ENCODE measurements at places on chromosomes 16 and 17.

GRCh38 chr16:53792161-53792951, 88.4 kb downstream of the FTO start:
- DNase-seq = no peak

- DNase-seq = peak; percentile 22
Measured at GRCh38 chr17:40348136-40348504, 16.4 kb downstream of the GJD3 start.

- peak; percentile 97 for DNase-seq
Measured at GRCh38 chr16:89686520-89687091, at the start of gene CDK10. Gene CDK10 (plus strand): TSS chr16:89686689. CDS start chr16:89686711, 22 bp downstream.

DNA sequence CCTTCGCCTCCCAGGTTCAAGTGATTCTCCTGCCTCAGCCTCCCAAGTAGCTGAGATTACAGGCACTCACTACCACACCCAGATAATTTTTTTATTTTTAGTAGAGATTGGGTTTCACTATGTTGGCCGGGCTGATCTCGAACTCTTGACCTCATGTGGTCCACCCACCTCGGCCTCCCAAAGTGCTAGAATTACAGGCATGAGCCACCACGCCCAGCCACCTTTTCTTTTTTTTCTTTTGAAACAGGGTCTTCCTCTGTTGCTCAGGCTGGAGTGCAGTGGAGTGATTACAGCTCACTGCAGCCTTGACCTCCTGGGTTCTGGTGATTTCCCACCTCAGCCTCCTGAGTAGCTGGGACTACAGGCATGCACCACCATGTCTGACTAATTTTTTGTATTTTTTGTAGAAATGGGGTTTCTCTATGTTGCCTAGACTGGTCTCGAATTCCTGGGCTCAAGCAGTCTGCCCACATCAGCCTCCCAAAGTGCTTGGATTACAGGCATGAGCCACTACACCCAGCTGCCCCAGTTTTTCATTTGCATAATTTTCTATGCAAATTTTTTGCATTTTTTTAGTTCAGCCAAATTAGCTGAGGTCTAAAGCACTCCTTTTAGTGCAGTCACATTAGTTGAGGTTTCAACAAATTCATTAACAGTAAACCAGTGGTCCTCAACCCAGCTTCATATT, 11.3 kb downstream of the WWP2 start:
- no peak for DNase-seq

- DNase-seq = no peak
Measured at GRCh38 chr17:70059071-70059470, 16.0 kb upstream of the KCNJ16 start.

DNA sequence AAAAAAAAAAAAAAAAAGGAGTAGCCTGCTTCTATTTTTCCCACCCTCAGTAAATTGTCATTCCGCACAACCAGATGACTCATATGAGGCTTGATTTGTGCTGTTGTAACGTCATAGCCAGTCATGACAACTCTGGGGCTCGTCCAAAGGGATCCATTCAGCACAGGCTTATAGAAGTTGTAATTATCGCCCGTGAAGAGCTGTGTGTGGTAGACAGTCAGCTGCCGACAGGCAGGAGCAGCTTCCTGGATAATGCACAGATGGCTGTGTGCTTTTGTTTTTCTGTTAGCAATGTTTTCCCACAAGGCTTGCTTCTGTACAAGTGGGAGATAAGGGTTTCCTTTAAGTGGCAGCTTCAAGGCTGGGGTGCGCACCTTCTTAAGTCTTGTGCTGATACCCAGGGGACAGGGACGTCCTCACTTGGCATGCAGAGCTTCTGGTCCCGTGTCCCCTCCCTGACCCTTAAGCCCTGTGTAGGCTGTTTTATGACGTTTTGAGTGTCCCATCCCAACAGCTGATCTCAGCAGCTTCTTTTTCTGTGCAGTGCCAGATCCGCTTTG, 26.0 kb downstream of the SNX29 start:
- peak; percentile 53 for DNase-seq

GRCh38 chr16:49994006-49994405, 31.0 kb upstream of the CNEP1R1 start:
- DNase-seq = no peak

- DNase-seq = peak; percentile 40
Measured at GRCh38 chr17:39800540-39800939, 62.8 kb downstream of the GRB7 start.

DNA sequence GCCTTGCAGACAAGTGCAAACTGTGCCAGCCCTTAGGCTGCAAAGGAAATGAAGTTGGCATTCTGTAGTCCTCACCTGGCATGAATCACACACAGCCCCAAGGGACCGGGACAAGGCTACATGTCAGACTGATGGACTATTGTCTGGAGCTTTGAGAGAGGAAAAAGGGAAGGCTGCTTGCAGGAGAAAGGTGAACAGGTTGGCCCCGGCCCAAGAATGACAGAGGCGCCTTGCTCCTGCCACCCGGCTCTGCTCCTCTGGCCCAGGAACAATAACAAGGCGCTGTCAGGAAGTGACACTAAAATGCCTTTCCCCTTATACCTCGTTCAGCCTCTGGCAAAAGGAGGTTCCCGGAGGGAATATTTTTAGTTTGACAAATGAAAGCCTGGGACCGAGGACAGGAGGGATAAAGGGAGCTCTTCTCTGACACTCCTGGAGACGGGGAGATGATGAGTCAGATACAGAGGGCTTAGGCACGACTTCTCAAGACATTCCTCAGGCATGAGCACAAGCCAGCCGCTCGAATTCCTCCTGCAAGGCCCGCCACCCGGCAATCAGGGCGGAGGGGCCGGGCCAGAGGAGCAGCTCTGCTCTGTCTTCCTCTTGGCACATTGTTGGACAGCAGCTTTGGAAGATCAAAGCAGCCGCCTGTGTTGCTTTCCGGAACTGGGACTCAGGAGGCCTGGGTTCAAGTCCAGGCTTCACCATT, 105.8 kb downstream of the NOG start:
- peak; percentile 32 for DNase-seq

DNA sequence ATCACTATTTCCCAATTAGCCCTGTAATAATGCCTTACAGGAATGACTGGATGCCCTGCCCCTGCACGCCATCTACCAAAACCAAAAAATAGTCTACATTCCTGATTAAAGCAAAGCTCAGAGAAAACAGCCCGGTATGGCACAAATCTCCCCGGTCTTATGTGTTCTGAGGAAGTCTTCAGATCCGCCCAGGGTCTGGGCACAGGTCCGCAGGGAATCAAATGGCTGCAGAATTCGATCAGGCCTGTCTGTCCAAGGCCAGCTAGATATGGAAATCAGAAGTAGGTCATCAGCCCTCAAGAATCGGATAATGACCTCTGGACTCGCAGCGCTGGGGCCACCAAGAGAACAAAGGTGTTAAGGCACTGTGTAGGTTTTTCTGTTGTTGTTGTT, 171.0 kb downstream of the ZFHX3 start:
- DNase-seq = no peak

- DNase-seq = no peak
Measured at GRCh38 chr17:10224582-10225195, 26.3 kb upstream of the GAS7 start.

DNA sequence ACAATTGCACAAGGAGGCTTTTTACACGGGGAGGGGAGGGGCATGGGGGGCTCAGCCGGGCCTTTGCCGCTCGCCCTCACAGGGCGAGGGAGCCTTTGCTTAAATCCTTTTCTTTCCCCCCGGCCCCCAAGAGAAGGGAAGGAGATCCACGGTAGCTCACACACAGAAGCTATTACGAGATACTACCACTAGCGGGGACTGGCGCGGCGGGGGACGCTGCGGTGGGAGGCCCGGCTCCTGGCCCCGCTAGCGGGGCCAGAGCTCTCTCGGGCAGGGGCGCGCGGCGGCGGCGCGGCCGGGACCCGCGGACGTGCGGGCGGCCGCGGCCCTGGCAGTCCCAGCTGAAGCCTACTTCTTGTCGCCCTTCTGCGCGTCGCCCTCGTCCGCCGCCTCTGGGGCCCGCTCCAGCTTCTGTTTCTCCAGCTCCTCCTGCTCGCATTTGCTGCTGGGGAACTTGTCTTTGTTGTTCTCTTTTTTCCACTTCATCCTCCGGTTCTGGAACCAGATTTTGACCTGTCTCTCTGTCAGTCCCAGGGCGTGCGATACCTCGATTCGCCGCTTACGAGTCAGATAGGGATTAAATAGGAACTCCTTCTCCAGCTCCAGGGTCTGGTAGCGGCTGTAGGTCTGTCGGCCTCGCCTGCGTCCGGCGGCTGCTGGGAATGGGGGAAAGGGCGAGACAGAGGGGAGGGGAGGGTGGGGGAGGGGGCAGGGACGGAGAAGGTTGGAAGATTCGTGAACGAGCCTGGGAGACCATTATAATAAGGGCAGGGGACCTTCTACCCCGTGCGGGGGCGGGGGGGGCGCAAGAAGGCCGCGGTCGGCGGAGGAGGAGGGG, 2.0 kb downstream of the HOXB8 start:
- DNase-seq = no peak

DNA sequence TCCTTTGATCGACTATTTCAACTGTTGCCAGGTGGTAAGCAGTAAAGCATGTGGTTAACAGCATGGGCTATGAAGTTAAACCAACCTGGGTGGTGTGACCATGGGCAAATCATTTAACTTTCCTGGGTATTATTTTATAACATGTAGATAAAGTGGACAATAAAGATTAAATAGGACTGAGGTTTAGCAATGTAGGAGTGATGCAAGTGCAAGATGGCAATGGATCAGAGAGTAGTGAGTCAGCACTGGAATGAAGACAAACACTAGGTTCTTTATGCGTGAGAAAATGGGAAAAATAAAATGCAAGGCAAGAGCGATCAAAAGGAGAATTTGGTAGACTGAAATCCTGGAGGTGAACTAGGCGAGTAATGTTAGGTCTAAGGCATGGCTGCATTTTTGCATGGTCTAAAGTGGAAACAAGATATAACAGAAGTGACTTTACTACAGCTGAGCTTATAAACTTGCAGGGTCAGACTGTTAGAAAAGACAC, 222.4 kb upstream of the AXIN2 start:
- DNase-seq = no peak

GRCh38 chr17:62678214-62678919, 50.9 kb downstream of the MRC2 start:
- no peak for DNase-seq

DNA sequence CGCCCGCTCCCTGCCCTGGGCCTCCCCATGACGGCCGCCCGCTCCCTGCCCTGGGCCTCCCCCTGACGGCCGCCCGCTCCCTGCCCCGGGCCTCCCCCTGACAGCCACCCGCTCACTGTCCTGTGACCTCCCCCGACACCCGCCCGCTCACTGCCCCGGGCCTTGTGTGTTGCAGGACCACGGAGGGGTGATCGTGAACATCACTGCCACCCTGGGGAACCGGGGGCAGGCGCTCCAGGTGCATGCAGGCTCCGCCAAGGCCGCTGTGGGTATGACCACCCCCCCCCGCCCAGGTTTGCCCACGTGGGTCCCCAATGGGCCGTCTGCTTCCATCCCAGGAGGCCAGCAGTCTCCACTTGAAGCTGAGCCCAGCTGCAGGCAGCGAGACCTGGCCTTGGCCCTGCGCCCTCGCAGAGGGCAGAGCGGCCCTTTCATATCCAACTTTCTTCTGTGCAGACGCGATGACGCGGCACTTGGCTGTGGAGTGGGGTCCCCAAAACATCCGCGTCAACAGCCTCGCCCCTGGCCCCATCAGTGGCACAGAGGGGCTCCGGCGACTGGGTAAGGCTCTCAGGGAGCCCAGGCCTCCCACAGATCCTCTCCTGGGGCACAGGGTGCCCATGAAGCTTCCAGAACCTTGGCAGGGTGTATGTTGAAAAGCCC, 9.0 kb downstream of the DECR2 start:
- DNase-seq = no peak

GRCh38 chr17:81230043-81230820, 7.5 kb upstream of the CEP131 start:
- DNase-seq = no peak

GRCh38 chr16:50151756-50152155, 1.4 kb upstream of the TENT4B start:
- no peak for DNase-seq

DNA sequence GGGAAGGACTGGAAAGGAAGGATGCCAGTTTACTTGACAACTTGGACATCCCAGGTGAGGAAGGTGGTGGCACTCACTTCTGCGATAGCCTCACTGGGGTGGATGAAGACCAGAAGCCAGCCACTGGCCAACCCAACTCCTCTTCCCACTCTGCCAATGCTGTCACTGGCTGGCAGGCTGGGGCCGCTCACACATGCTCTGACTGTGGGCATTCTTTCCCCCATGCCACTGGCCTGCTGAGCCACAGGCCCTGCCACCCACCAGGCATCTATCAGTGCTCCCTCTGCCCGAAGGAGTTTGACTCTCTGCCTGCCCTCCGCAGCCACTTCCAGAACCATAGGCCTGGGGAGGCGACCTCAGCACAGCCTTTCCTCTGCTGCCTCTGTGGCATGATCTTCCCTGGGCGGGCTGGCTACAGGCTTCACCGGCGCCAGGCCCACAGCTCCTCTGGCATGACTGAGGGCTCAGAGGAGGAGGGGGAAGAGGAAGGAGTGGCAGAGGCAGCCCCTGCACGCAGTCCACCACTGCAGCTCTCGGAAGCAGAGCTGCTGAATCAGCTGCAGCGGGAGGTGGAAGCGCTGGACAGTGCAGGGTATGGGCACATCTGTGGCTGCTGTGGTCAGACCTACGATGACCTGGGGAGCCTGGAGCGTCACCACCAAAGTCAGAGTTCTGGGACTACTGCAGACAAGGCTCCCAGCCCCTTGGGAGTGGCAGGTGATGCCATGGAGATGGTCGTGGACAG, 4.5 kb downstream of the ZNF646 start:
- DNase-seq = no peak

GRCh38 chr17:50661348-50661747, 26.7 kb downstream of the ABCC3 start:
- DNase-seq = no peak

DNA sequence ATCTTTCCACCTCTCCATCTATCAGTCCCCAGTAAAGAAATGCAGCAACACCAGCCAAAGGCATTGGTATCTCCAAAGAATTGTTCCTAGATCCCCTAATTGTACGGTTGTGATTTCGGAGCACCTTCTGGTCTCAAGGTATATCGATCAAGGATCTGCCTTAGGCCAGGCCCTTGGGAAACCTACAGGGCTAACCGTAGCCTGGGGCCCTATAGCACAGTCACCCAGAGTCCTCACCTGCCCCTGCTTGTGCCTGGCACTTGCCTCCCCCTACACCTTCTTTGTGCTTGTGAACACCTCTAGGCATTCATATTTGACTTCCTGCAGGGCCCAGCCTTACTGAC, 16.8 kb upstream of the AURKB start:
- DNase-seq = no peak

GRCh38 chr17:17725011-17725751, 43.9 kb downstream of the RAI1 start:
- DNase-seq = peak; percentile 71

DNA sequence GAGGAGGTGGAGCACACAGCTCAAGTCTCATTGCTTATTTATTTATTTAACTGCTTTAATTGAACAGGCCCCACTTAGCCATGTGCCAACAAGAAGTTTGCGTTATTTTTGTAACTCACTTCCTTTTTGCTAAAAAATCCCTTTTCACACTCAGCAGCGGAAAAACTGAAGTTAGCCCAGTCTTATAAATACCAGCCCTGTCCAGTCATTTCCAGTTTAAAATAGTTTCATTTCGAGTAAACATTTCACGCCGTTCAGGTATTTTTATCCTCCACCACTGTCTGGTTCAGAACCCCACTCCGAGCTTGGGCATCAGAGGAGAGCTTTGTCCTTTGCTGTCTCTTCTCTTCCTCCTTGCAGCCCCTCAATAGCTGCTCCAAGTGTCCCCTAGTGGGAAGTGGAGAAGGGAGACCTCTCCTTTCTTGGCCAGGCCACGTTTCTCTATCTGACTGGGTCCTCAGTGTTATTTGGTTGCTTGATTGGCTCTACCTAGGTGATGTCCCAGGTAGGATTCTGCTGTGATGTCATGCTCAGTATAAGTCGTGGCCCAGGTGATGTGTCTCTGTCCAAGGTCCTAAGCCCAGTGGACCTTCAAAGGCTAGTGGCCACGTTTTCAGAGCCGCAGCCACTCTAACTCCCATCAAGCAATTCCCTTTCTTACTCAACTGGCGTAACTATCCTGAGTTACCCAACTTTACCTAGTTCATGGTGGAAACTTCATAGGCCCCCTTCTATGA, 53.0 kb upstream of the GAS7 start:
- DNase-seq = no peak
